ENCODE measurements at places on chromosomes 11 and 22. TPM values are rescaled to one million over a fixed set of nuclear protein-coding genes. Genes with fewer than 3 reads are reported as not detected.

The NXPE1 gene
- total RNA-seq: 0.09 TPM

The NAV2 gene
- total RNA-seq: 17.1 TPM

The OR51B2 gene
- not detected for total RNA-seq

The KCNA4 gene
- 0.51 TPM for total RNA-seq

The GPHA2 gene
- not detected for total RNA-seq

The SORL1 gene
- total RNA-seq: 97.6 TPM

The MMP27 gene
- not detected for total RNA-seq

The ZNF280B gene
- total RNA-seq: 33.9 TPM

The TRIM49 gene
- not detected for total RNA-seq

The CHADL gene
- 19.0 TPM for total RNA-seq
